ENCODE measurements at places on chromosomes 11 and 22. TPM values are rescaled to one million over a fixed set of nuclear protein-coding genes. Genes with fewer than 3 reads are reported as not detected.

SEZ6L gene
- total RNA-seq, result 0.14 TPM

CD248 gene
- total RNA-seq, result 8.2 TPM

IRAG1 gene
- 19.4 TPM for total RNA-seq

OR10D3 gene
- not detected for total RNA-seq

C22orf42 gene
- not detected for total RNA-seq

BLID gene
- not detected for total RNA-seq

PGGHG gene
- total RNA-seq, result 38.6 TPM

PVALB gene
- not detected for total RNA-seq

MUC6 gene
- total RNA-seq, result not detected

NPTXR gene
- total RNA-seq, result 1.1 TPM

OR10A2 gene
- not detected for total RNA-seq

RIBC2 gene
- total RNA-seq, result not detected

KRTAP5-2 gene
- not detected for total RNA-seq

OR5D18 gene
- total RNA-seq, result not detected

LIF gene
- 5.2 TPM for total RNA-seq

CASP5 gene
- 63.1 TPM for total RNA-seq

NXPE2 gene
- total RNA-seq, result 20.2 TPM

ROBO3 gene
- 25.1 TPM for total RNA-seq

C11orf54 gene
- 160 TPM for total RNA-seq

FGF19 gene
- not detected for total RNA-seq

HYLS1 gene
- 0.80 TPM for total RNA-seq

All from transverse colon (tissue), 4 donors.